ENCODE measurements at places on chromosomes 11 and 22.

DNA sequence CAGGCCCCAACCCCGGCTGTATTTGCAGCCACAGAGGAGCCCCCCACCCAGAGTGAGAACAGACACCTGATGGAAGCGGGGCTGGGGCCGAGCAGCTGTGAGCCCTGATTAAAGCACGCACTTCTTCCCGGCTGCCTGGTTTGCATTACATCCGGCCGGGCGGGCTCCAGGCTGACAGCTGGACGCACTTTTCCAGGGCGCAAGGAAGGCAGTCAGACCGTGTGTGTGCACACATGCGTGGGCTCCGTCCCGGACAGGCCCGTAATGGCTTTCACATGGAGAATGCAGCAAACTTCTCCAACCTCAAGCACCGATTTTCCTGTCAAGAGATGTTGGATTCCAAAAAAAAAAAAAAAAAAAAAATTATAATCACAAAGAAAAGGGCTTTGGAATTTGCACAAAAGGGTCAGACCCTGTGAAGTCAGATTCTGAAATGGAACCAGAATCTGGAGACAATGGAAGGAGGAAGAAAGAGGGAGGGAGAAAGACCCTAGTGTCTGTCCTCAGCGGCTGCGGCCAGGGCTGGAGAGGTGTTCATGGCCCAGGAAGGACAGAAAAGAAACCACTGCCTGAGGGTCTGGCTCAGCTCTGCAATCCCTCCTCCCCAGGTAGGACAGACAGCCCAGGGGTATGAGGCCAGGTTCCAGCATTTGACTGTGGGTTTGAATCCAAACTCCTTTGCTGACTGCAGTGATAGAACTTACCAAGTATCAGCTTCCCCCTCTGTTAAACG is 365.5 kb downstream of the MN1 start:
- no peak for DNase-seq

DNA sequence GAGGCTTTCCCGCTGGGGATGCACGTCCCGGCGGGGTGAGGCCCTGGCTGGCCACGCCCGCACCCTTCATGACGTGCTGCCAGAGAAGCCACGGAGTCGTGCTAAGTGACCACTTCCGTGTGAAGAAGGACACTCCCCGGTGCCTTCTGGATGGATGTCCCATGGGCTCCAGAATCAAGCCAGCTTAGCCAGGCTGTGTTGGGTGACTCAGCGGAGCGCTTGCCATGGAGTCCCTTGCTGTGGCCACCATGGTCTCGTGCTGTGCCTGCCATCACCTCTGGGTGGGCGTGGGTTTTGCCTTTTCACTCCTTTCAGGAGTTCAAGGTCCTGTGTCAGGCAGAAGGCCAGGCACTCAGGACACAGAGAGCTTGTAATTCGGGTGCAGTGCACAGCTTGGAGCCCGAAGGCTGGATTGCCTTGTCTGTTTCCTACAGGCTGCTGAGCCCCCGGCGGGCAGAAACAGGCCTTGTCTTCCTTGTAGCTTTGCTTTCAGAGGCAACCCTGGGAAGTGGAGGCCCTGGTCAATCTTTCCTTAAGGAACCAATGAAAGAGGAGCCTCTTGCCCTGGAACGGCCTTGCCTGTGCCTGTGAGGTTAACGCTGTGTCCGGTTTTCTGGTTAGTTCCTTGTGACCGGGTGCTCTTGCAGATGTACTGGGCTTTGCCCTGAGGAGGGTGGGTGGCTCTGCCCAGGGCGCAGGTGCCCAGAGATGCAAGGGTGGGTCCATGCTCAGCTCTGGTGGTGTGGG is 268.6 kb downstream of the TBC1D22A start:
- no peak for DNase-seq

DNA sequence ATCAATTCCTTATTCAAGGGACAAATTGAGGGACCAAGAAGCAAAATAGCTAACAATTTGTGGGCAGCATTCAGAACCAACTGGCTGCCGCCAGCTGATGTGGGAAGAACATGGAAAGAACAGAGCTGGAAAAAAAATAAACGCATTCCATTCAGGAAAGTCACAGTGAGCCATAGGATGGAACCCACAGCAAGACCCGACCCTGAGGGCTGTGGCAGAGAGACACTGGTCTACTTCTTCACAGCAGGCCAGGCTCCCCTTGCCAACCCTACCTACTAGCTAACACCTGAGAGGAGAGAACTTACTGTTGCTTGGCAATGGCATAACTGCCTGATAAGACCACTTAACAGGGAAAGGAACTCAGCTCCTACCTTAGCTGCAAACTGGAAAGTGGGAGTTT is 123.5 kb upstream of the APOA1 start:
- no peak for DNase-seq

DNA sequence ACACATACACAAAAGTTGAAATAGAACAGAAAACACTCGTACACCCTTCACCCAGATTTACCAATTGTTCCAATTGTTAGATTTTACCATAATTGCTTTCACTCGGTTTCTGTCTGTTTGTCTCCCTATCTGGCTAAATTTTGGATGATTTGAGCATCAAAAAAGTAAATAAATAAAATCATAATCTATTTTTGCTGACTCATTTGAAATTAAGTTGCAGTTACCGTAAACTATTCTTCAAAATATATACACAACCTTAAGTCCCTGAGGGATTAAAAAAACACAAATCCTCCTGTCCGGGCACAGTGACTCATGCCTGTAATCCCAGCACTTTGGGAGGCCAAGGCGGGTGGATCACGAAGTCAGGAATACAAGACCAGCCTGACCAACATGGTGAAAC is 81.3 kb upstream of the SYT9 start:
- no peak for DNase-seq

DNA sequence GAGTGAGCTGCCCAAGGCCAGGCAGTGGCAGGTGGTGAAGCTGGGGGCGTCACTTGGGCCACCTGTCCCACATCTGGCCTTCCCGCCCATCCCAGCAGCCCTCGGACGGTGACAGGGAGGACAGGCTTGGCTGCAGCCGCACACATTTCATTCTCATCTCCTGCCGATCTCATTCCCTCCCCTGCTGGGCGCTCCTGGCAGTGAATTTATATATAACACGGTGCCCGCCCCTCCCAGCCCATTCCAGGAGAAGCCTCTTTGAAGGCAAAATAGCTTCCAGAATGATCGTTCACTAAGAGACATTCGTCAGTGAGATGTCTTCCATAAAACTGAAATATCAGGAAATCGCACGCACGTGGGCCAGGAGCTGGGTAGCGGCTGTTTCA is 861.3 kb downstream of the TBC1D22A start:
- no peak for DNase-seq

GRCh38 chr11:13358596-13359270 is 81.1 kb downstream of the BMAL1 start:
- DNase-seq, result no peak

DNA sequence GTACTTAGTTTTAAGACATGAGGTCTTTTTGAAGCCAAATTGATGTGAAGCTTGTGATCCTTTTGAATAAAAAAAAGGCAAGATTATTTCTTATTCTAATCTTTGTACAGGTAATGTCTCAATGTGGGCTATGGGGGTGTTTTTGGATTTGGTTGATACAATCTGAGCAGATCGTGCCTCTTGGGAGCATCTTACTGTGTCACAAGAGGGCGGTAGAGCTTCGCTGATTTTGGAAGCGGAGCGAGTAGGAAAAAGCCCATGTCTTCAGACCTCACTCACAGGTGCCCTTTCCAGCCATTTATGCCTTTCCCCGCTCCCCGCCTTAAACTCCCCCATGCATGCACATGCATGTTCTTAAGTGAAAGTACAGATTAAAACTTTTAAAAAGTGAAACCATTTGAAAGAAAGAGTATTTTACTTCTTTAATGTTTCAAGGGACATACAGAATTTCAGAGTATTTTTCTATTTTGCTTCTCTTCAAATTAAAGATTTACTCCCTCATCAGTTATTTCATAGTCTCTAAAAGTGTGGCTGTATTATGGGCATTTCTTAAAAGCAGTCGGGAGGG is 18.8 kb downstream of the DDX25 start:
- peak; percentile 57 for DNase-seq

DNA sequence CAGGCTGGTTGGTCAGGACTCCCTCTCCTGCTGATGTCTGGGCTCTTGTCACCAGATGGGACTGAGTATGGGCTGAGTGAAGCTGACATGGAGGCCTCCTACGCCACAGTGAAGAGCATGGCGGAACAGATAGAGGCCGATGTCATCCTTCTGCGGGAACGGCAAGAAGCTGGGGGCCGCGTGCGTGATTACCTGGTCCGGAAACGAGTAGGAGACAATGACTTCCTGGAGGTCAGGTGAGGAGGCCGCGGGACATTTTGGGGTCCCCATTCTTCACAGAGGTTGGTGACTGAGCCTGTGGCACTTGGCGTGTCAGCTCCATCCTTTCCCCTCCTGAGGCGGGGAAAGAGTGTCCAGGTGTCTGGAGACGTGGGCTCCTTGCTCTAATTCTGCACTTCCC is 10.1 kb downstream of the GTPBP1 start:
- DNase-seq, result no peak

DNA sequence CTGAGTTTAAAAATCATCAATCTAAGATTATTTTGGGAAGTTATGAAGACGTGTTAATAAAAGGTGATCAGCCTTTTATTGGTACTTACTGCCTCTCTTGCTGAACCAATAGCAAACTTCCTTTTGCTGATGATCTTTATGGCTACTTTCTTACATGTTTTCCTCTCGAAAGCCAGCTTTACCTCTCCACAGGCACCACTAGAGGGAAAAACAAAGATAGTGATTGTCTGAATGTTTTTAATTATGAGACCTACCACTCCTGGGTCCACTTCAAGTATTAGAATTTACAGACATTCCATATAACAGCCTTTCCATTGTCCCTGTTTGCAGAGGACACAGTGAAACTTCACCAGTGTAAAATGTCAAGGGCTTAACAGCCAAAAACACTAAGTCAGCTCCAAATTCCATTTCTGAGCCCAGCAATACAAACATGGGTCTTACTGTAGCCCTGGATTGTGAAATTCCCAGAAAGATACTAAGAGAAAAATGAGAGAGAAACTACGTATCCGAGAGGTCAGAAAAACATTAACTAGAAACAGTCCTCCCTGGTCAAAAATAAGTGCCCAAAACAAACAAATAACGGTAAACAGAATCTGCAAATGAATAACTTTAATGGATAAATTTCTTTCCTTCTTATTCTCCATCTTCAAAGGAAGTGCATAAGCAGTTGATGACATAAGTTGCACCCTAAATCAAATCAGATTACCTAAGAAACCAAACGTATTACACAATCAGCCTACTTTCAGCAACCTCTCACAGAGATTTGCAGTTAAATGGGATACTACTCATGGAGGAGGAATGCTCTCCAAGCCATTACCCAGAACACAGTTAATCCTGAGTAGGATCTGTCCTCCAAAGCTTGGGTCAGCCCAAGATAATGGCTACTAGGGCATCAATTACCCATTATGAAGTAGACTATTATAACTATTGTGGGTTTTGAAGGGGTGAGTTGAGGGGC is 29.5 kb downstream of the CHEK2 start:
- no peak for DNase-seq

DNA sequence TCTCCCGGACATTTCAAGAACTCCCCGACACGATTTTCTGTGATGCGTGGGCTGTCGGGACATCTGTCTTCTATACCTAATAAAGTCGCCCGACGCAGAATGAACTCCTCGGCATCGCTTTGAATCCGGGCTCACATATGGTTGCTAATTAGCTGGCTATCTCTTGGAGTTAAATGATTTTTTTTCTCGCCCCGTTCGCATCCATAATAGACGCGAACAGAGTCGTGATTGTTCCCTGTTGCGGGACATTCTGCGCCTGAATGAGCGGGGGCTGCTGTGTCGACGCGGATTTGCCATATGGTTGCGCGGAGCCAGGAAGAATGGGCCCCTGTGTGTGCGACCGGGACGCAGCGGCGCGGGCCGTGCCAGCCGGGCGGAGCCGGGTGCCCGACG is 16.4 kb downstream of the CDKN1C start:
- no peak for DNase-seq

DNA sequence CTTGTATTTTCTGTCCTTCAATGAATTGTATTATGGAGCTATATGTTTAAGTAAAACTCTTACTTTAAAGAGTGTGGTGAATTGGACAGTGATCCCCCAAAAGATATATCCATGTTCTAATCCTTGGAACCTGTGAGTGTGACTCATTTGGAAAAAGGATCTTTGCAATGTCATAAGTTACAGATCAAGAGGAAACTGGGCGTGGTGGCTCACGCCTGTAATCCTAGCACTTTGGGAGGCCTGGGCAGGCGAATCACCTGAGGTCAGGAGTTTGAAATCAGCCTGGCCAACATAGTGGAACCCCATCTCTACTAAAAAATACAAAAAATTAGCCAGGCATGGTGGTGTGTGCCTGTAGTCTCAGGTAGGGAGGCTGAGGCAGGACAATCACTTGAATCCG is 36.7 kb downstream of the ELF5 start:
- no peak for DNase-seq

DNA sequence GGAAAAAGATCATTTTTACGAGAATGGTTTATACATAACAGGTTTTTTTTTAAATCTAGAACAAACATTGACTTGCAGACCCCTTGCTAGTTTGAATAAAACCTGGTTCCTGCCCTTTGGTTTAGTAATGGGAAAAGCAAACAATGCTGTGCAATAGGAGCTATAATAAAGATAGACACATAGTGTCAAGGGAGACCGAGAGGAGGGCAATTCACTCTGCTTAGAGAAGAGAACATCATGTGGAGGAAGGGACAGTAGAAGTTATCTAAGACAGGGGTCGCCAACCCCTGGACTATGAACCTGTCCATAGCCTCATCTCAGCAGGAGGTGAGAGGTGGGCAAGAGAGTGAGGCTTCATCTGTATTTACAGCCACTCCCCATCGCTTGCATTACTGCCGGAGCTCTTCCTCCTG is 7.0 kb upstream of the RDX start:
- no peak for DNase-seq

DNA sequence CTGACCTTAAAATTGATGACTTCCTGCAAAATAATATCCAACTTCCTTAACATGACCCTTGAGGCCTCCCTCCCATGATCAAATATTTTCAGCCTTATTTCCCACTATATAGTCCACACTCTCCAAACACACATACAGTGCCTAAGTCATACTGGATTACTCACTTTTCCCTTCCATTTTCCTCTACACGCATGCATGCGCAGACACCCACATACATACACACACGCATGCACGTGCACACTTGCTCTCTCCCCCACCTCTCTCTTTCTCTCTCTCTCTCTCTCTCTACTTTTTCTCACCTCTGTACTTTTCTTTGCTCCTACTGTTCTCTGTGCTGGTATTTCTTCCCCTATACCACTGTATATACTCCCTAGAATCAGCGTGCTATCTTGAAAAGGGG is 28.1 kb downstream of the DLG2 start:
- no peak for DNase-seq

All from stimulated activated CD4-positive, alpha-beta T cell treated with anti-CD3 and anti-CD28 coated beads, Interleukin-4, amount 100 ng/mL, for 24 hours (primary cell).